IPS DF 6.9 (cell line): ENCODE measurements at places on chromosomes 6 and 20.

- no peak for DNase-seq
These were observed 6.6 kb downstream of the DLL1 start for GRCh38 chr6:170284126-170284773.

DNA sequence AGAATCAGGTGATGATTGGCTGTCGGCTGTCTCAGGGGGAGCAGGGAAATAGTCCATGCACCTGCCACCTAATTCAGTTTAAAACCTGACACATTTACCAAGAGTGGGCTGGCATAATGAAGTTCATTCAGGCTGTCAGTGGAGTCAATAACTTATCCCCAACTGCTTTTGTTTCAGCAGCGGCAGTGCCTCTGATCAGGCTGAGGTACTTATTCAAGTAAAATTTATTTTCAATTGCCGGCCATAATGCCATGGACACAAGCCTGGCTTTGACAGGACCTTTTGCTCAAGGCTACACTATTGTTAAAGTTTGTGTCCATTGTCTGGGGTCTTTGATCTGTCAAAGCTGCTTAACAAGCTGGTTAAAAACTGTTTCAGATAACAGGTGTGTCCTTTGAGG lies 20.6 kb downstream of the OLIG3 start:
- no peak for DNase-seq

- no peak for DNase-seq
These were observed 19.0 kb downstream of the LRFN2 start for GRCh38 chr6:40568062-40568708.

DNA sequence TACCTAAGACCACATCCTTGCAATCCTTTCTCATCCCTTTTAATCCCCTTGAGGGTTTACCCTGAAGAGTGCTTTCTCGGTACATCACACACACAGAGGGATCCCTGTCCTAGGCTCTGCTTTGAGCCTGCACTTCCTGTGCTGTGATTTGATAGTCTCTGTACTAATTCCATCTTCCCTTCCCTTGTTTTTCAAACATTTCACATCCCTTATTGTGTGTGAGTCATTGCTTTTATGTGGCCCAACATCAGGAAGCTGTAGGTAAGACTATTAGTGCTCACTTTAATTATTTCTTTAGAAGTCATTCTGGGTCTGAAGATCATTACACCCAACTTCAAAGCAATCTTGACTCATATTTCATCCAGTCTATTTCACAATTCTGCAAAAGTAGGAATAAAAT lies 57.2 kb upstream of the ANKEF1 start:
- no peak for DNase-seq

- DNase-seq = no peak
These were observed 416 bp downstream of the RSPH4A start for GRCh38 chr6:116616737-116617053.

GRCh38 chr6:87705070-87705691 lies 3.1 kb upstream of the AKIRIN2 start:
- DNase-seq = no peak

- DNase-seq = no peak
These were observed 239.0 kb upstream of the KCNQ5 start for GRCh38 chr6:72382602-72383529.

DNA sequence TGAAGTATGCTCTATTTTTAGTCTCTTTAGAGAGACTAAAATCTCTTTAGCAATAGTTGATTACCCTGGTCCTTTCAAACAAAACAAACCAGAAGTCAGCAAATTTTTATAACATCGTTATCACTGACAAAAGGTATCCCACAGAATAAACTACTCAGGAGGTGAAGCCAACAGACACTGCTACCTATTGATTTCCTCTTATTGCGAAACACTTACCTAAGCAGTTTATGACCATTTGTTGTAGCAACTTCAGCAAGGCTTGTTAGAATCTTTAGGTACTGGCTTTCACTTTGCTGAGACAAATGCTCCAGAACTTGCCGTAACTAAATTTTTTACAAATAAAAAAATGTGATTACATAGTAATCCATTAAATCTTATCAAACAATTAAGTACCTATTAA lies 64.4 kb downstream of the HACE1 start:
- DNase-seq = no peak

GRCh38 chr6:129709769-129710449 lies at the start of gene ARHGAP18:
ARHGAP18 (minus strand) TSS chr6:129710177; CDS start chr6:129710136, 41 bp downstream.
- peak; percentile 81 for DNase-seq

GRCh38 chr6:122145246-122145645 lies 254.2 kb upstream of the HSF2 start:
- DNase-seq = no peak

- no peak for DNase-seq
These were observed 10.2 kb downstream of the FOXC1 start for GRCh38 chr6:1619673-1620503.

DNA sequence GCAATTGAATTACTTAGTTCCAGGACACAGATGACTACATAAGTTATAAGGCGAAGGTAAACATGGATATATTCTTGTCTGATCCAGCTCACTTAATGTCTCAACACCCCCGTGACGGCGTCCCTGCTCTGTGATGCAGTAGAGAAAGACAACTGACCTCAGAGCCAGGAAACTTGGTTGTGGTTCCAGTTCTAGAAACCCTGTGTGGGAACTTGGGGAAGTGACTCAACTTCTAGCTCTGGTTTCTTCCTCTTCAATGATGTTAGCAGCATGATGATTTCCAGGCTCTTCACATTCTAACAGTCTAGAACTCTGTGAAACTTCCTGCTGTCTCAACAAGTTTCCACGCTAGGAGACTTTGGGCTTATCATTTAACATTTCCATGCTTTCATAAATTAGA lies 18.4 kb downstream of the LAMA4 start:
- no peak for DNase-seq

- peak; percentile 75 for DNase-seq
These were observed 191.3 kb downstream of the OR2B2 start for GRCh38 chr6:27720607-27721580.

DNA sequence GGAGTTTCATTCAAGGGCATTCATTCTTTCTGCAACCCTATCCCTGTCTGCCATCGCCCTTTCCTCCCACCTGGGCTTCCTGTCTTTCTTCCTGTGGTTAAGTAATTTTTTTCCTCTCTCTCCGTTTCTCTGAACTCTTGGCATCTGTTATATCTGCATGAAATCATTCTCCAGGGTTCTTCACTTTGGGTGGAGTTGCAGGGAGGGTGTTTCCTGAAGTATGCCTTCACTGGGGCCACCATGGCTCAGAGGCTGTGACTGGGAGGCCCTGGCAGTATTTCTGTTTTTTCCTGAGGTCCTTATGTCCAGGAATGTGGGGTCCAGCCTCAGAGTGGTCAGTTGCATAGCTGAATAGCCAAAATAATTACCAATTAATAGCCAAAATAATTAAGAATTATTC lies 137.2 kb downstream of the SLC35F1 start:
- no peak for DNase-seq

- no peak for DNase-seq
These were observed 77.7 kb downstream of the MBOAT1 start for GRCh38 chr6:20134613-20135012.

DNA sequence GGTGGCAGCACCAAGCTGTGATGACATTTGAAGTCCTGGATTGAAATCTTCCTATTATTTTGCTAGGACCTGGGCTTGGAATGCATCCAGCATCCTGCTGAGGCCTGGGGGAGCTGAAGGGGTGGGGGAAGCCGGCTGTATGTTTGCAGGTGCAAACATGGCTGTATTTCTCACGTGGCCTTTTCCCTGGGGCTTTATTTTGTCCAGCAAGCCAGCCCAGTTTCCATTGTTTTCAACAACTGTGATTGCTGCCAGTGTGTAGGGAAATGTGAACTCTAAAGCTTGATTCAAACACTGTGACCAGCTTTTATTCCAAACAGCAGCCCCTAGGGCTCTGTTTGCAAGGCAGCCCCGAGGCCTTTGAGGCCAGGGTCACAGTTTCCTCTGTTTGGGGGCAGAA lies 683.0 kb downstream of the DHX35 start:
- DNase-seq = no peak

- DNase-seq = no peak
These were observed 219.8 kb downstream of the LAMA2 start for GRCh38 chr6:129102741-129103140.

DNA sequence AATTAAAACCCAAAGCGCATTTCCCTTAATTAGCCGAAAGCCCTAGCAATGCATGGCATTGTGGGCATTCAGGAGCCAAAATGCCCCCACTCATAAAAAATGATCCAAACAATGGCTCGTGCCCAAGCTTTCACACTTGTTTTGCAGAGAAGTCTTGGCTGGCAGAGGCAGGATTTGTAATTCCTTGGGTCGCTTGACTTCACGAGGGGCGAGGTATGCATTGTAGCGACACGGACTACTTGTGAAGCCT lies 613 bp upstream of the SASH1 start:
- DNase-seq = no peak

- DNase-seq = no peak
These were observed 15.2 kb downstream of the FAM210B start for GRCh38 chr20:56373942-56374341.

GRCh38 chr6:43724914-43725642 lies 37.5 kb upstream of the MRPS18A start:
- no peak for DNase-seq

- DNase-seq = peak; percentile 50
These were observed 7.6 kb upstream of the TAAR9 start for GRCh38 chr6:132530293-132530974.

GRCh38 chr20:50277460-50278376 lies 87.1 kb downstream of the CEBPB start:
- DNase-seq = no peak

DNA sequence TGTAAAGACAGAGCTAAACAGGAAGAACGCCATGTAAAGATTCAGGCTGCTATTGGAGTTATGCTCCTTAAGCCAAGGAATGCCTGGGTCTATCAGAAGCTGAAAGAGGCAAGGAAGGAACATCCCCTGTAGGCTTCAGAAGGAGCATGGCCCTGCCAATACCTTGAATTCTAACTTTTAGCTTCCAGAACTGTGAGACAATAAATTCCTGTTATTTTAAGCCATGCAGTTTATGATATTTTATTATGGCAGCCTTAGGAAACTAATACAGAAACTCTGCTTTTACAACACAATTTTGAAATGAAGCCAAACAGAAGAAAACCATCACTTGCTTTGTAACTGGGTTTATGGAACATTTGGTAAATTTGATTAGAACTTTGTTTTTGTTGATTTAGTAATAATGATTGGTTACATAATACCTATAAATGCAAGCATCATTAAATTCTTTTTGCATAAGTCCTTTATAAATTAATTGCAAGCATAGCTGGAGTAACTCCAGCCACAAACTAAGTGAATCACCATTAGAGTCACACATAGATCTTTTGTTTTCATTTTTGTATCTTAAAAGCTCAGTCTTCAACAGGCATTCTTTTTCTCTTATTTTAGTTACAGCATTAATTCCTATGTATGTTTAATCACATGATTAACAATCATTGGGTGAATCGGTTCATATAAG lies 33.5 kb upstream of the TSPYL1 start:
- DNase-seq = no peak

DNA sequence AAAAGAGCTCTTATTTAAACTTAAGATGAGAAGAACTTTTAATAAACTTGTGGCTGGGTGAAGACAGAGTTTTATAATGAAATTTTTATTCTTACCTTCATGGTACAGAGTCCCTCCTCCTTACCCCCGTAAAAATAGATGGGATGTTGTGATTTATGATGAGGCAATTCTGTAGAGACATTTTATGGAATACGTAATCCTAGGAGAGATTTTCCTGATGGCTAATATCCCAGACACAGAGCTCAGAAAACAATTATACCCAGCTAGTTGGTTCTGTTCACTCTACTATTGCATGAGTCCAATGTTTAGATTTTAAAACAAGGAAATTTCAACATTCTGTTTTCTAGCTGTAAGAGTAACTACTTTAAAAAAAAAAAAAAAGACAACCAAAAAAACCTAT lies 43.4 kb downstream of the MTHFD1L start:
- no peak for DNase-seq

- no peak for DNase-seq
These were observed 67.9 kb downstream of the SGK1 start for GRCh38 chr6:134249759-134250602.

GRCh38 chr6:35179901-35180535 lies 33.7 kb upstream of the SCUBE3 start:
- no peak for DNase-seq

- DNase-seq = no peak
These were observed 871.2 kb downstream of the TFAP2A start for GRCh38 chr6:9543649-9544048.
